Stimulated activated CD8-positive, alpha-beta memory T cell treated with anti-CD3 and anti-CD28 coated beads, Interleukin-4, amount 100 ng/mL, for 1 hour (primary cell): ENCODE measurements at places on chromosomes 5 and 9.

DNA sequence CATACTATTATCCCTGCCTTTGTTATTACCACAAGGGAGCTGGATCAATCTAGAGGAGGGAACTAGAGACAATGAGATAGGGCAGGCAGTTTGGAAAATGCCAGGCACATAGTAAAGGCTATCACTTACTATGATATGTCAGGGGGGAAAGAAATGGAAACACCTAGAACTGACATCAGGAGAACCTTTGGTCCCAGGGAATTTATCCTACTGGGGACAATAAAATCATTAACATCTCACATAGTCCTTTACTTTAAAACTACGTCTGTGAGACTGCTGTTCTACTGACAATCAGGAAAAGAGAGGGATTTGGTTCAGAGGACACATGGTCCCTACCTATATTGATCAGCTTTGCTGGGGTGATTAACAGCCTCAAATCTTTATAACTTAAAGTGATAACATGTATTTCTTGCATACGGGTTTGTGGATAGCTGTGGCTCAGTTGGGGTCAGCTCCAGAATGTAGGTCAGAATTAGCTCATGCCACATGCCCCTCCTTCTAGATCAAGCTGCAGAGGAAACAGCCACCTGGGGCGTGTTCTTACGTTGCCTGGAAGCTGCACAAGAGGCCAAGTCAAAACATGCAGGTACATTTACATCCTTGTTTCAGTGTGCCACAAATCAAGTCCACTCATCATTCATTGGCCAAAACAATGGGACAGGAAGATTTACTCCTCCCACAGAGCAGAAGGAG, 43.9 kb upstream of the ALDOB start:
- no peak for DNase-seq

GRCh38 chr9:95876595-95876994, 1.1 kb downstream of the ERCC6L2 start:
- no peak for DNase-seq

DNA sequence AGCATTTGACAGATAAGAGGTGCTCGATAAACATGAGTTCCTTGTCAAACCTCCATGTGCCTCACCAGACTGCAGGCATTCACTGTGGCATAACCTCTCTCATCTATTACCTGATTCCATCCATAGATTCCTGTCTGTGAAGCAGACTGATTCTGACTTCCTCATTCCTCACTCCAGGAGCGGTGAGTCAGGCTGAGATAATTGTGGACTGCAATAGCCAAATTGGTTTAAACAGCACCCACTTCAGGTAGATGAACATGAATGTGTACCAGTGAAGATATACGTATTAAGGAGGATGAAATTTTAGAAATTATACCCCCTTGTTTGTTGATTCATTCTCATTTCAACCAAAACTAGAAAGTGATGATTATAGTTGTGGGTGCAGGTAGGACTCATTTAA, 391.2 kb downstream of the HINT1 start:
- DNase-seq, result no peak

DNA sequence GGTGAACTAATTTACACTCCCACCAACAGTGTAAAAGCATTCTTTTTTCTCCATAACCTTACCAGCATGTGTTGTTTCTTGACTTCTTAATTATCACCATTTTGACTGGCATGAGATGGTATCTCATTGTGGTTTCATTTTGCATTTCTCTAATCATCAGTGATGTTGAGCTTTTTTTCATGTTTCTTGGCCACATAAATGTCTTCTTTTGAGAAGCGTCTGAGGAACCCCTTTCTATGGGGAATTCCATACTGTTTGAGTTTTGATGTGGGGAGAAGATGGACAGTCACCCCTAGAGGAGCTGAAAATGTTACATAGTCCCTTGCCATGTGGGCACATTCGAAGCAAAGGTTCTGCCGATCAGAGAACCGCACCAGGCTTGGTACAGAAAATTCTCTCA, 207.0 kb upstream of the SLC30A5 start:
- no peak for DNase-seq

GRCh38 chr5:137071931-137072330, 427.2 kb downstream of the SPOCK1 start:
- no peak for DNase-seq

- DNase-seq, result no peak
Observed at GRCh38 chr9:29348999-29349398, 1775.7 kb upstream of the C9orf72 start.

DNA sequence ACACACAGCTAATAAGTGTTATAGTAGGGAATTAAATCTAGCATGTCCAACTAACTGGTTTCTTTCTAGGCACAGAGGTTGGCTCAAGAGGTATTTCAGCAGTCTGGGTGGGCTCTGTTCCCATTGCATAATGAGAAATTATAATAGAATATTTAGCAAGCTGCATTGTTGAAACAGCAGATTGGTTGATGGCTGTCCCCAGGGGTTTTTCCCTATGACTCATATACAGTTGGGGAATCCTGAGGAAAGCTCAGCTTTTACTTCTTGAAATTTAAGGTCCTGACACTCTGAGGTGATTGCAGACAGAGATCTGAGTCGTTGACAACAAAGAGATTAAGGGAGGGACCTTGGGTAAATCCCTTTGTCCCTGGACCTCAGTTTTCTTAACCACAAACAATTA, 38.3 kb upstream of the TNFSF8 start:
- no peak for DNase-seq

DNA sequence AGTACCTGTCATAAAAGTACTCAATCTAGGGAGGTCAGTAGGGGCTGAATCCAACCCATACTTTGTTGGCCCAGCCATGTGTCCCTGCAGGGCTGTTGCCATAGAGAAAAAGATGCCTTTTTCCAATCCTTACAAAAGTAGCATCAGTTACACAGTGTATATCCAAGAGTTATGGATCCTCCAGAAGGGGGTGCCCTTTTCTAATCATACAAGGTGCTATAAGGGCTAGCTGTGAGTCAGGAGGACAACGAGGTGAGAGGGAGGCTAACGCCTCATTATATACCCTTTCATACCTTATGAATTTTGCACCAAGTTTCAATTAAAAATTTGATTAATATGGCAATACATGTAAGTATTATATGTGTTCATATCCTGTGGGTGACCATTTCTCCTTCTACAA, 4.8 kb downstream of the KIAA0825 start:
- no peak for DNase-seq

GRCh38 chr5:68260467-68260866, 44.9 kb downstream of the PIK3R1 start:
- DNase-seq, result no peak
